ENCODE measurements at places on chromosomes 12 and 14.

- no peak for DNase-seq
These were observed 10.3 kb downstream of the TGFB3 start for GRCh38 chr14:75971509-75971908.

GRCh38 chr14:87732562-87732961 is 260.4 kb downstream of the GALC start:
- DNase-seq = no peak

GRCh38 chr14:68232300-68233055 is 412.9 kb downstream of the RAD51B start:
- peak; percentile 46 for DNase-seq

DNA sequence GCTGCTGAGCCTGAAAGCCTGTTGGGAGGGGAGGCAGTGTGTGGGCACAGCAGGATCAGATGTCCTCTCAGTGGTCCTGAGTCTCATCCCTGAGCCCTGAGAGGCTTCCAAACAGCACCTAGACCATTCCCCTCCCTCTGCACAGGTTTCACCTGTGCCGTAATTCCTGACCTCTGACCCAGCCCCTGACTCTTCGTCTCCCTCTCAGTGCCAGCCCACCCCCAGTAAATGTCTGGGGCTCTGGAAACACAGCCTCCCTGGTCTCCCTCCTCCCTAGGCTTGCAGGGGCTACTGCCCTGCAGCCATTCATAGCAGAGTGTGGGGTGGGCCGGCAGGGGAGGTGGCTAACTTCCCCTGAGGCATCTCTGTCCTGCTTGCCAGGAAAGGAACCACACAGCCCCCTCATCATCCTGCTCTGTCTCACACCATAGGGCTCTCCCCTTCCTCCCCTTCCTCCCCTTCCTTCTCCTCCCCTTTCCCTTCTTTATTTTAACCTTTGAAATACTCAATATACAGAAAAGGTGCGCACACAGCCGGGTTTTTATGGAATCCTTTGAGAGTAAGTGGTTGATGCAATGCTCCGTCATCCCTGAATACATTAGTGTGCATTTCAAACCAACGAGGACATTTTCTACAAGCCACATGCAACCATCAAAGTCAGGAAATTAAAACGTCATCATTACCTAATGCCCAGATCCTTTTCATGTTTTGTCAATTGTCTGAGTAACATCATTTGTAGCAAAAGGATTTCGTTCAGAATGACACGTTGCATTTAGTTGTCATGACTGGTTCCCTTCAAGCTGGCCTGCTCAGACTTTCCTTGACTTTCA is 67.0 kb downstream of the PRMT8 start:
- DNase-seq = no peak

DNA sequence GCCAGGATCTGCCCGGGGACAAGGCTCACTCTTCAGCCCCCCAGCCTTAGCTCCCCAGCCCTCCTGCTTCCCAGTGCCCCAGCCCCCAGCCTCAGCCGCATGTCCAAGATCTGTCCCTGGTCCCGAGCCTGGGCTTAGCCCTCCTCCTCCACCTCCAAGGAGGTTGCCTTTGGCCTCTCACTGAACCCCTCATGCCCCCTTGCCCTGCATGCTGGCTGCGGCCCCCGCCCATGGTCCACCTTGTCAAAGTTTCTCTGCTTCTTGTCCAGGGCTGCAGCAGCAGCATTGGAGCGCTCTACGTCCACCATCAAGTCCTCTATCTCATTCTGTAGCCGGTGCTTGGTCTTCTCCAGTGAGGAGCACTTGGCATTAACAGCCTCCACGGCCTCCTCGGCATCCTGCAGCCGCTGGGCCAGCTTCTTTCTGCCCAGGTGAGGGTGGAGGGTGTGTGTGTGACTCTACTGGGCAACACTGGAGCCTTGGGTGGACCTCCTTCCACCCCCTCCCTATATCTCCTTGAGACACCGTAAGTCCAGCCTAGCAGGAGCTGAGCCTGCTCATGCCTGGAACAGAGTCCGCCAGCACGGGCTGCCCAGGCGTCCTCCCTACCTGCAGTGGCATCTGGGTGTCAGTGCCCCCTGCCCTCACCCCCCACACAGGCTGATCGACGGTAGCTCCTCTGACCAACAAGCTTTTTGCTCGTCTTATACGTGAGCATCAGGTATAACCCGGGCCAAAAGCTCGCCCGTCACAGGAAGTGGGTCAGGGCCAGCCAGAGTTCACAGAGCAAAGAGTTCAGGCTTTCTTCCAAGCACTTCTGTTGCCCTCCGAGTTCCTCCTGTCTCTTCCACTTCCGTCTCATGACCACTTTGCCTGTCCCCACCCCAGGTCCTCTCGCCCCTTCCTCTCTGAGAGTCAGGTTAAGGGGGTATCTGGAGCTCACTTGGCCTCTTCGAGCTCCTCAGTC is 11.4 kb downstream of the CMTM5 start:
- DNase-seq = no peak

- DNase-seq = no peak
These were observed 72.2 kb downstream of the TSPAN8 start for GRCh38 chr12:71085575-71085974.

GRCh38 chr12:11347810-11348209 is 37.6 kb upstream of the PRB4 start:
- DNase-seq = no peak

DNA sequence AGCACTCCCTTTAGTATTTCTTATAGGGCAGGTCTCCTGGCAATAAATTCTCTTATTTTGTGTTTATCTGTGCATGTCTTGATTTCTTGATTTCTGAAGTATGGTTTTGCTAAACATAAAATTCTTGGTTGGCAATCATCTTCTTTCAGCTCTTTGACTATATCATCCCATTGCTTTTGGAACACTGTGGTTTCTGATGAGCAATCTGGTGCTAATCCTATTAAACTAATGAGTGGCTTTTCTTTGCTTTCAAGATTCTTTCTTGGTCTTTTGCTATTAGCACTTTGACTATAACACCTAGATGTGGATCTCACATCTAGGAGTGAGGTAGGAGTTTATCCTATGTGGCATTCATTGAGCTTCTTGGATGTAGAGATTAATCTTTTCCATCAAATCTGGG is 120.7 kb upstream of the MED13L start:
- DNase-seq = no peak

GRCh38 chr14:43407706-43408105 is 1099.4 kb downstream of the FSCB start:
- no peak for DNase-seq

All from activated CD8-positive, alpha-beta memory T cell treated with anti-CD3 and anti-CD28 coated beads, Interleukin-2, amount 10 ng/mL, durations not matched to agents 7 days and 5 days (primary cell).